Fibroblast of lung (primary cell): ENCODE measurements at places on chromosomes 1 and 21.

GRCh38 chr1:168932539-168932938, 174.0 kb upstream of the ATP1B1 start:
- peak; percentile 62 for DNase-seq

DNA sequence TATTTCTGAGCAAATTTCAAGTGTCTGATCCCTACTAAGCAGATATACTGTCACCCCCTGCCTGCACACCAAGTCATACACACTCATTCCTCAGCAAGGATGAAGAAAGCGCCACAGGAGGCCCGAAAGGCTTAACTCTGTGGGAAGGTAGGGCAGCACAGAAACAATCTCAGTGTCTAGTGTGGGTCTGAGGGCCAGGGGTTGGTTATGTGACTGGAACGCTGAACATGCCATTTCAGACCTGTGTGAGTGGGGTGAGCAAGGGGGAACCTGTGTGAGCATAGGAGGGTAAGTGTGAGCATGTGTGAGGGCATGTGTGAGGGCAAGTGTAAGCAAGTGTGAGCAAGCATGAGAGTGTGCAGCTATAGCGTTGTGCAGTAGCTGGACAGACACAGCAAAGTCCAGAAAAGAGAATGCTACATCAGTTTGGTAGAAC, 6.2 kb downstream of the ITPKB start:
- DNase-seq = no peak

- DNase-seq = peak; percentile 34
These were observed 85.4 kb upstream of the OLIG2 start for GRCh38 chr21:32940079-32941014.

DNA sequence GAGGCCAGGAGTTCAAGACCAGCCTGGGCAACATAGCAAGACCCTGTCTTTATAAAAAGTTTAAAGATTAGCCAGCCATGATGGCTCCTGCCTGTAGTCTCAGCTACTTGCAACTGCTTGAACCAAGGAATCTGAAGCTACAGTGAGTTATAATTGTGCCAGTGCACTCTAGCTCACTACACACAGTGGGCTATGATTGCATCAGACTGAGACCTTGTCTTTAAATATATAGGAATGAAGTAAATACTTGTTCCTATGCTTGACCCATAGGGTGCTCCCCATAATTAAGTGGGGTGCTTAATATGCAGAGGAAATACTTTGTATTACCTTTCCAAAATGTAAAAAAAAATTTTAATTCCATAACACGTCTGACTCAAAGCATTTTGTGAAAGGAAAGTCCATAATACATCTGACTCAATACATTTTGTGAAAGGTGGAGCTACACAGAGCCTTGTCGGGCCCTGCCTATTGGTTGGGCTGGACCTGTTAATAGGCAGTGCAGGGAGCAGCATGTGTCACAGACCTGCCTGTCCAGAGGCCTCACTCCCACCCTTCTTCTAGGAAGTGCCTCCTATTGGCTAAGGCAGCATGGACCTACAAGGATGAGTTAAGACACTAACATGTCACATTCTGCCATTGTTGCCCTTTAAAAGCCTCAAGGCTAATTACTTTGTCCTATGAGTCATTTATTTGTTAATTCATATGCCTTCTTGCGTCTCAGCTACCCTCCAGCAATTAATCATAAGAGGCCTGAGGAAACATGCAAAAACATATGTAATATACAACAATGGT, 33.6 kb downstream of the CD58 start:
- DNase-seq = peak; percentile 56

DNA sequence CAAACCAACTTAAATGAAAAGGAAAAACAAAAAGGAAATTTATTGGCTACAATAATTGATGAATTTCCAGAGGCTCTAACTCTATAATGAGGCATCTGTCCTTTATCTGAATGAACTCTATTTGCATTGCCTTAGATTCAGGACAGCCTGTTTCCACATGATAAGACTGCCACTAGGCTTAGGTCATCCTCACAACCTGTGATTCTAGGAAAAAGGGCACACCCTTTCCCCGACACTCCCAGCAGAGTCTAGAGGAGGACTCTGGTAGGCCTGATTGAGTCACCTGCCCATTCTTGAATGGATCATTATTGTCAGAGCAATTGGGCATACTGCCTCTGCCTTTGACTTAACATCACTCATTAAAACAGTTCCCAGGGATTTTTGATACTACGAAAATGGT, 262.8 kb downstream of the TPR start:
- no peak for DNase-seq

DNA sequence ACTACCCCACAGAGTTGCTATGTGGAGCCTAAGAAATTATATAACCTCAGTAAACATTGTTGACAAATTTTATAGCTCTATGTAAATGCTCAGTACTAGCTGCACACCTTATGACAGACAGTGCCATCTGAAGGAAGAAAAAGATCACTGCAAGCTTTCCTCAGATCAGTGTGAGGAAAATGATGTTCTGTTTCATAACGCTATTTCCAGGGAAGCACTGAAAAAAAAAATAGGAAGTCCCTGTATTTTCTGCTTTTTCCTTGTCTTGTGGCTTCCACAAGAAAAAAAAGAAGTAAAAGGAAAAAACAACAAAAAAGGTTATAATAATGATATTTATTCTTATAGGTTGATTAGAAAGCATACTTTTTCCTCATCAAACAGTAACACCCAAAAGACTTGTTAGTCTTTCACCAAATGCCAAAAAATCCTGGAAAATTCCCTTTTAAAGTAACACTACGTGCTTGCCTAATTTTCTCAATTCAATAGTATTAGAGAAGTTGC, 23.2 kb downstream of the LYST start:
- peak; percentile 60 for DNase-seq

DNA sequence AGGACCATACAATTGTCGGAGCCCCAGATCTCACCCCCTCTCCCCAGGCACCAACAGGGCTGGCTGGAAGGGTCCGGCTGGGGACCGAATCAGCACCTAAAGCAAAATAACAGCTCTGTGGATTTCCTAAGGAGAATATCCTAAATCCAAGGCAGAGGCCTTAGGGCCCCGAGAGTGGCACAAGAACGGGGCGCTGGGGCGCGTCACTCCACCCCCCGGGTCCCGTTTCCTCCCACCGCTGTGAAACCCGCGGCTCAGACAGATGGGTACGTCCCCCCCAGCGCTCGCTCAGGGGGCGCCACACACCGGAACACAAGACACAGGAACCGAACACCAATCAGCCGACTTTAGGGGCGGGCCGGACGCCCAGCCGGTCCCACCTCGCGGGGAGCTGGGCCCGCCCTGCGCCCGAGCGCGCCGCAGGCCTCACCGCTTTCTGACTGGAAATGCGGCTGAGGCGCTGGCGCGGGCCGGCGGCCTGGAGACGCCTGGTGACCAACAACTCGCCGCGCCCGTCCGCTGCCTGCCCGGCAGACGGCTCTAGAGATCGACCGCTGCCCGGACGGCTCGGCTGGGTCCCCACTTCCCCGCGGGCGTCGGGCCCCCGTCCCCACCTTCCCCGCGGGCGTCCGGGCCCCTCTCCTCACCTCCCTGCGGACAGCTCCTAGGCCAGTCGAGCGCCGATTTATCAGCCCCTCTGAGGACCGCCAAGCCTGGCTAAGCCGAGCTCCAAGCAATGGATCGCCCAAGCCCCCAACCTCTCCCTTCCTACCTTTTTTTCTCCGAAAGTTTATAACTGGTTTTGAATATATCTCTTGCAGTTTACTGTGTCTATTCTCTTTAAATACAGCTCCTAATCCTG, at the start of gene HFM1:
TSS of gene HFM1 (minus strand) at position 687 of the 862 bp plus-strand sequence. CDS start 3,755 bp downstream, outside the sequence.
- DNase-seq = peak; percentile 82

GRCh38 chr1:230153641-230154296, 86.7 kb downstream of the GALNT2 start:
- DNase-seq = peak; percentile 87

GRCh38 chr1:94723894-94724293, 96.3 kb upstream of the SLC44A3 start:
- no peak for DNase-seq

DNA sequence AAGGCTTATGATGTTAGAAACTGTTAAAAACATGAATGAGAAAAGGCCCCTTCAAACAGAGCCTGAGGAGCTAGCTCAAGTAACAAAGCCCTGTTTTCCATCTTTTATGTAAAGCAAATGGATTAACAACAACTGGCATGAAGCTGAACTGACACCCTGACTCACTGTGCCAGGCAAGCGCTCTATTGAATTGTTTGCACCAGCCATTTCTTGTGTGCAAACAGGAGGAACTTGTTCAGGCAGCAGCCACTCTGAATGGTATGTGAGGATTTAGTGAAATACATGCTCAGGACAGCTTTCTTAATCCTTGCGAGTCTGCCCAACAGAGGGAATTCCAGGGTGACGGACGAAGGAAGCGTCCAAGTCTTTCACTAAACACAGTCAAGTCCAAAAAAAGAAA, 291.1 kb upstream of the ADGRL2 start:
- peak; percentile 25 for DNase-seq

DNA sequence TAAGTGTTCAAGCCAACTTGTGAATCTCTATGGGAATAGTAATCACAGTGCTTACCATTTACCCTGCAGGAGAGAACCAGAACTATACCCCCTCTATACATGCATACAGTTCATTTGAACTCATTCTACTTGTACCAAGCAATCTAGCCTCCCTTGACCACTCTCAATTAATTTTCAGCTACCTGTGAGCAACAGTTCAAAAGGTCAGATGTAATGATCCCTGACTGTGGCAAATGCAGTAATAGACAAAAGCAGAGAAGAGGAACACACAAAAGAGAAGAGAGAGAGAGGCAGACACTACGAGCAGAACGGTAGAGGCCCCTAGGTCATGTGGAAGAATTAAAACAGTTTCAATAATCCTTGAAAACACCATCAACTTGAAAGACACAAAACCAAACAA, 52.8 kb downstream of the FMO4 start:
- DNase-seq = no peak

DNA sequence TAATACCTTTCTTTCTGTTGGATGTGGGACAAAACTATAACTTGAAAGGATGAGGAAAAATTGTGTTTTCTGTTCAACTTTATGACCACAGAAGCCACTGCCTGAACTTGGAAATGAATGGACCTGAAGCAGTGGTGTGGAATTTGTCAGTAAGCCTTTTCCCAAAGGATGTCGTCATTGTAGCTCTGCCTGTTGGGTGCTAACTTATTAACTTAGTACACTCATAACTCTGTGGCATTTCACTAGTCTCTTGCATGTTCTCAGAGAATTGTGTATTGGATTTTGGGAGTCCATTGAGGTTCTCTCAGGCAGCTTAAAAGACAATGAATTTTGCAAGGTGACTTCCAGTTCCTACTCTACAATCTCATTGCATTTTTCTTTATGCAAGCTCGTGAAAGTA, 49.6 kb downstream of the KCNK2 start:
- peak; percentile 69 for DNase-seq

DNA sequence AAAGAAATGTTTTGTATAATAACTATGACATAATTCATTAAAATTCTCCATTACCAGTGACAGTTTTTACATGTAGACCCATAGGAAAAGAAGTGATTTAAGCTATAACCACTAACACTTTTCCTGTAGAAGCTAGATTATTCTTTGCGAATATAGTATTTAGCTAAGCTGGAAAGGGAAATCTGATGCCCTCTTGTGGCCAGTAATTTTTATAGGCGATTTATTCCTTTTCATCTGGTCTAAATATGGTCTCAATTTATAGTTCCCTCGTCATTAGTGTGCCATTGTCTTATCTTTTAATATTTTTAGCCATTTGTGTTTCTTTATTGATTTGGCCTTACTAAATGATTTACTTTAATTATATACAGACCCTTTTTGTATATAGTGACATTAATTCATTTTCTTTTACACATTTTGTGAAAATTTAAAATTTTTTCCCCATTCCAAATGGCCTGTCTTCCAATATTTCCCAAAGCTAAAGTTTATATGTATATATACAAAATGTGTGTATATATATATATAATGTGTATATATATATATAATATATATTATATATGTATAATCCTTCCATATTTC, 26.7 kb downstream of the BTG3 start:
- DNase-seq = peak; percentile 36

- DNase-seq = no peak
These were observed 105.5 kb downstream of the NUF2 start for GRCh38 chr1:163427279-163427678.

DNA sequence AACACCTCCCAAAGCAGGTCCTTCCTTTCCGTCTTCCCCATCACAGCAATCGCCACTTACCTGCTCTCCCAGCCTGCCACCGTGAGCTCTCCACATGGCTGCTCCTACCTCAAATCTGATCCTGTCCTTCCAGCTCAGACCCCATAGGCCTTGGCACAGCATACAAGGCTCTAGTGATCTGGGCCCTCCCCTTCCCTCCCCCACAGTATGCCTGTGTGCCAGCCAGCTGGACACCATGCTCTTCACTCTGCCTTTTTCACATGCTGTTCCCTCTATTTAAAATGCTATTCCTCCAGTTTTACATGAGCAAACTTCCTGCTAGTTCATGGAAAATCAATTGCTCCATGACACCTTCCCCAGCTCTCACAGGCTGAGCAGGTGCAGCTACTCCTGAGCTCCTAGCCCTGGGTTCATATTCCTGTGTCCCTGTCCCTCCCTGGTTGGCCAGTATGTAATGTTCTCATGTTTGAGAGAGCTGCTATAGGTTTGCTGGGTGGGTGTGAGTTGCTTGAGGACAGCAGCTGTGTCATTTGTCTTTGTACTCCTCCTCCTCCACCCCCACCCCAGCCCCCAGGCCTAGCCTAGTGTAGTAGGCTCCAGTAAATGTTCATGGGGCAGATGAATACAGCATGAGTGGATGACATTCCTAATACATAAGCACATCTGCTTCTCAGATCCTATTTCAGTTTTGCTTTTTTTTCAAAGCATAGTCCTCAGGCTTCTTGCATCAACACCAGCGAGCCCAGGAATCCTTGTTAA, 6.3 kb upstream of the TNNT2 start:
- DNase-seq = peak; percentile 95

GRCh38 chr1:221845650-221846371, 103.9 kb upstream of the DUSP10 start:
- DNase-seq = peak; percentile 16

GRCh38 chr1:84412316-84412942, 14.1 kb downstream of the DNASE2B start:
- peak; percentile 87 for DNase-seq

DNA sequence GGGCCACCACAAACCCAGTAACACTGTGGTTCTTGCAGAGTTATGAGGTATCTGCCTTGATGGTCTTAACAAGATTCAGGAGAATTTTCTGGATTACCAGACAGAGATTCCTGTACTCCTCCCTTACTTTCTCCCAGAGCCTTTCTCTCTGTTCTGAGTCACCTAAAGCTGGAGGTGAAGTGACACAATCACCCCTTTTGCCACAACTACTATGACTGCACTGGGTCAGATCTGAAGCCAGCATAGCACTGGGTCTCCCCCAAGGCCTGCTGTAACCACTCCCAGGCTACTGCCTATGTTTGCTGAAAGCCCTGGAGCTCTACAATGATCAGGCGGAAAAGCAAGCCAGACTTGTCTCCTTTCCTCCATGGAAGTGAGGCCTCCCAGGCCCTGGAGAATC, 156.7 kb upstream of the NEGR1 start:
- DNase-seq = peak; percentile 55
